ENCODE measurements at places on chromosomes 6 and 20. TPM values are rescaled to one million over a fixed set of nuclear protein-coding genes. Genes with fewer than 3 reads are reported as not detected.

DNA sequence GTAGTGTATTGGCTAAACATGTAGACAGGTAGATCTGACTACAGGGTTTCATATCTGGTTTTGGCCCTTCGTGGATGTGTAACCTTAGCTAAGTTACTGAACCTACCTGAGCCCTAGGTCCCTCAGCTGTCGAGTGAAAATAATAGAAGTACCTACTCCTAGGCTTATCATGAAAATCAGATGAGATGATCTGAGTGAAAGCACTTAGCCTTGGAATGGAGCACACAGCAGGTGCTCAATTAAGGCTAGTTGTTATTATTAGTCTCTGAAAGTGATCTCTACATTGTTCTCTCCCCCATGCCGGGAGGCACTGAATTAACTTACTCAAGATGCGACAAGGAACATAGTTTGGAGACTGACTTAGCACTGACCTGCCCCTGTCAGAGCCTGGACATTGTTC, 174.7 kb upstream of the ZNF217 start:
- no peaks in the 10 kb centered on the region for H3K4me1 ChIP-seq
- H3K27me3 ChIP-seq: no peaks in the 10 kb centered on the region
- DNase-seq: no peak
- no peak overlapping the region for H3K4me3 ChIP-seq

DNA sequence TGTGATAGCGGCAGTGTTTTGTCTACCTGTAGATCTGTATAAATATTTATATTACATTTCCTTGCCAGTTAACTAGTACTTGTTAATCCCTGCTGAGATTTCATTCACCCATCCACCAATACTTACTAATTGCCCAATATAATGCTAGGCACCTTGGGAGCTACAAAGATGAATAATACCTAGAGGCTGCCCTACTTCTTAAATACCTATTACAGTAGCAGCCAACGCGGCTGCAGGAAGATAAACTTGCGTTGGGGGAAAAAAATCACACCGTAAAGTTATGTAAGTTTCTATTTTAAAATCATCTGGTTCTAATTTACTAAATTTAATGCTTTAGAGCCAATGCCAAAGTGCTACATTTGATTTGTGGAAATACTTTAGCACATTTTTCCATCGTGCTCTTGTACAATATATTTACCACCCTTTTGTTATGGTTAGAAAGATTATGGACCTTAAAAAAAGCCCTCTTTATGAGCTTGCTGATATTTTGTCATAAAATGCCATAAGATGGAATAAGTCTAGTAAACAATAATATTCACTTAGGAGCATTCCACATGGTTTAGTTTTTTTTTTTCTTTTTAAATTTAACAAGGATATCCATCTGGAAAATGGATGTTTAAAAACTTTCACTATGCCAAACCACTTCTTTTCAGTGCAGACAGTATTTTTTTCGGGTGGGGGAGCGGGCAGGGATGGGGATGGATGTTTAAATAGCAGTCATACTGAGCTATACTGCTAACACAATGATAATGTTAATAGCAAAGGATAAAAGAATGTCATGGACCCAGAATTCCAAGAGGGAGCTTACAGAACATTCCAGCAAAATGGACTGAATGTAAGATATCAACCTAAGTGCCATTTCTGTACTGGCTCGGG, 13.2 kb upstream of the NEDD9 start:
- no peaks in the 10 kb centered on the region for H3K27me3 ChIP-seq
- DNase-seq: no peak
- H3K27ac ChIP-seq: no peak overlapping the region
- H3K4me3 ChIP-seq: no peak overlapping the region

- DNase-seq: no peak
- H3K4me3 ChIP-seq: no peak overlapping the region
- no peaks in the 10 kb centered on the region for H3K36me3 ChIP-seq
- H3K27me3 ChIP-seq: no peaks in the 10 kb centered on the region
These were observed 39.0 kb downstream of the MYT1 start for GRCh38 chr20:64203037-64203777.

DNA sequence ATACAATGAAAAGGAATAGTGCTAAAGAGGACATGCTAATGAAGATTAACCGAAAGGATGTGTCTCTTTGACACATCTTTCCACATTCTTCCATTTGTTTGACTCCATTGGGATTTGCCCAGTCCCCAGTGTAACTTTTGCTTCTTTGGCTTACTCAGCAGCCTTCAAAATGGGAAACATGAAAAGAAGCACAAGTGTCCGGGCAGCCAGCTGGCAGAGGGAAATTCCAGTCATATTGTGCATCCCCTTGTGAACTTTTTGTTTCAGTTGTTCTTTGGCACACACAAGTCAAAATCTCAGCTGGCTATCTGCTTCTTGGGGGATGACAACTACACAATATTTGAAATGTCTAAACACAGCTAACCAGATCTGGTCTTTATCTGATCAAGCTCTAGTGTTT, 157.4 kb downstream of the OGFRL1 start:
- H3K4me1 ChIP-seq: no peaks in the 10 kb centered on the region
- peak overlapping the region; percentile 29 for H3K27ac ChIP-seq
- H3K36me3 ChIP-seq: no peaks in the 10 kb centered on the region
- H3K27me3 ChIP-seq: no peaks in the 10 kb centered on the region
- no peak overlapping the region for H3K4me3 ChIP-seq
- DNase-seq: no peak

- no peaks in the 10 kb centered on the region for H3K36me3 ChIP-seq
- no peak overlapping the region for H3K4me3 ChIP-seq
- no peak for DNase-seq
- H3K27ac ChIP-seq: no peak overlapping the region
These were observed 1090.3 kb downstream of the HACE1 start for GRCh38 chr6:103769431-103769830.

GRCh38 chr6:159080217-159080976, 35.6 kb upstream of the TAGAP start:
- no peaks in the 10 kb centered on the region for H3K27me3 ChIP-seq
- peak overlapping the region; percentile 57 for H3K27ac ChIP-seq

DNA sequence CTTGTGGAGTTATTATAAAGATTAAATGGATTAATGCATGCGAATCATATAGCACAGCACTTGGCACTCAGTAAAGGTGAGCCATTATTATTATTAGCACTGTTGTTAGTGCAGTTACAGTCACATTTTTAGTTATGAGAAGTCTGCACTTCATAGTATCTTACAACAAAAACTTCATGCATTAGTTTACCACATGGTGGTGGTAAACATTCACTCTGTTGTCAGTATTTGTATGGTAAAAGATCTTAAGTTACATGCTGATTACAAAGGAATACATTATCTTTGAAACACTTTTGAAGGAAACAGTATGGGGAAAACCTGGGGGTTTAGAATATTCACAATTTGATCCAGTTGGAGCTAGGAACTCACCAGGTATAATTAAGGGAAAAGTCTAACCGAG, 20.8 kb downstream of the TMEM14A start:
- H3K4me3 ChIP-seq: no peak overlapping the region
- DNase-seq: no peak
- no peaks in the 10 kb centered on the region for H3K4me1 ChIP-seq
- H3K27me3 ChIP-seq: no peaks in the 10 kb centered on the region
- H3K36me3 ChIP-seq: peaks cover 5% of the 10 kb centered on the region
- no peak overlapping the region for H3K27ac ChIP-seq

- no peak for DNase-seq
- H3K27me3 ChIP-seq: no peaks in the 10 kb centered on the region
- H3K36me3 ChIP-seq: peaks cover 33% of the 10 kb centered on the region
- no peak overlapping the region for H3K4me3 ChIP-seq
- peaks cover 16% of the 10 kb centered on the region for H3K4me1 ChIP-seq
These were observed 13.9 kb upstream of the HELZ2 start for GRCh38 chr20:63587776-63588591.

DNA sequence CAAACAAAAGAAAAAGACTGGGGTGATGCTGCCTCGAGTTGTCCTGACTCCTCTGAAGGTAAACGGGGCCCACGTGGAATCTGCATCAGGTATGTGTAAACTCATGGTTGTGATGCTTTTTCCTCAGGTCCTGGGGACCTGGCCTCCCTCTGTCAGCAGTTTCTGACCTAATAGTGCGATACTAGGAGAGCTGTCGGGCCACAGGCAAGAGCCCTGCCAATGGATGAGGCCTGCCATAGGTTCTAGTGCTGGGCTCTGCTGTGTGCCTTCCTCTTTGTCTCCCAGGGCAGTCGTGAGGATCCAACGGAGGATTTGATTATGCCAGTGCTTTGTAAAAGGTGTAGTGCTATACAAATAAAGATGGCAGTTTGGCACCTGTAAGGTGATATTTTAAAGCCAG, 71.2 kb downstream of the ASXL1 start:
- H3K4me1 ChIP-seq: no peaks in the 10 kb centered on the region
- H3K27ac ChIP-seq: no peak overlapping the region
- no peaks in the 10 kb centered on the region for H3K27me3 ChIP-seq
- DNase-seq: no peak
- H3K36me3 ChIP-seq: peaks cover 64% of the 10 kb centered on the region
- no peak overlapping the region for H3K4me3 ChIP-seq

DNA sequence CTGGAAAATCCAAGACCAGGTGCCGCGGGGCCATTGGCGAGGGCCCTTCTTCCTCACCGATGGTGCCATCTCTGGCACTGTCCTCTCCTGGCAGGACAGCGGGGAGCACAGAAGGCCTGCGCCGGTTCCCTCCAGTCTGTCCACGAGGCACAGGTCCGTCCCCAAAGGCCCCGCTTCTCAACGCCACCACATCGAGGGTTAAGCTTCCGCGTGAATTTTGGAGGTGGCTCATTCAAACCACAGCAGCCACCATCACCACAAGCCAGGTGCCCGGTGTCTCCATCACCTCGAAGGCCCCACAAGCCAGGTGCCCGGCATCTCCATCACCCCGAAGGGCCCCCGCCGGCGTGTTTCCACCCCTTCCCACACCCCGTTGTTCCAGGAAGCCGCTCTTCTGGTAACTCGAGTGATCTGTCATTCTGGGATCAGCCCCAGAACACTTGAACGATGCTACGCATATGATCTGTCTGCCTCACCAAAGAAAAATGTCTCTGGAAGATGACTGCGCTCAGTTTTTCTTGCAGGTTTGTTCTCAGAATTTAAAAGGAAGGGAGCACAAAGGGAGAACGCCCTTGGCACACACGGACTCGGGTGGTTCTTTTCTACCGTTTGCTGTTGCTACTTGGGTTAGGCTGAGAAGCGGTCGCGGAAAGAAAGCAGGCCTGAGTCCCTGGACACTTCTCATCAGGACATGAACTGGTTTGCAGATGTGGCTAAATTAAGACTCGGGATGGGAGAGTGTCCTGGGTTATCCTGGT, 9.9 kb upstream of the KIF25 start:
- no peak for DNase-seq
- no peaks in the 10 kb centered on the region for H3K36me3 ChIP-seq
- no peaks in the 10 kb centered on the region for H3K4me1 ChIP-seq
- H3K4me3 ChIP-seq: no peak overlapping the region

DNA sequence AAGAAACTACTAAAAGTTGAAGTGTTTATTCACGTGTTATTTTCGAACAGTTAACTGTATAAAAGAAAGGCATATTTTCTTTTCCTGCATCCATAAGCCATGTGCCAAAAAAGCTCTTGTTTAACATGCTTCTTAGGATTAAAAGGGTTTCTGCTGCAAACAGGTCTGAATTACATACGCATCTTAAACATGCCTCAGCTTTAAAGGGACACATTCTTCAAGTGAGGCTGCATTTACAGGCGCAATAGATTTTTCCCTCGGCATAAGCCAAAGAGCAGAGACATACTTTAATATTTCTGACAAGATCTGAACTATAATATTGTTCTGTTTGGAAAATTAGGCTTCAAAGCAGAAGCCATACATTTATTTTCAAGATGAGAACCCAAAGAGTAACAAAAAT, 39.4 kb downstream of the PDE7B start:
- no peak overlapping the region for H3K4me3 ChIP-seq
- no peaks in the 10 kb centered on the region for H3K4me1 ChIP-seq
- DNase-seq: no peak
- H3K36me3 ChIP-seq: no peaks in the 10 kb centered on the region
- H3K27ac ChIP-seq: no peak overlapping the region
- no peaks in the 10 kb centered on the region for H3K27me3 ChIP-seq

GRCh38 chr6:36906539-36907325, 21.0 kb downstream of the C6orf89 start:
- H3K27ac ChIP-seq: no peak overlapping the region
- DNase-seq: no peak
- H3K4me1 ChIP-seq: peaks cover 4% of the 10 kb centered on the region

DNA sequence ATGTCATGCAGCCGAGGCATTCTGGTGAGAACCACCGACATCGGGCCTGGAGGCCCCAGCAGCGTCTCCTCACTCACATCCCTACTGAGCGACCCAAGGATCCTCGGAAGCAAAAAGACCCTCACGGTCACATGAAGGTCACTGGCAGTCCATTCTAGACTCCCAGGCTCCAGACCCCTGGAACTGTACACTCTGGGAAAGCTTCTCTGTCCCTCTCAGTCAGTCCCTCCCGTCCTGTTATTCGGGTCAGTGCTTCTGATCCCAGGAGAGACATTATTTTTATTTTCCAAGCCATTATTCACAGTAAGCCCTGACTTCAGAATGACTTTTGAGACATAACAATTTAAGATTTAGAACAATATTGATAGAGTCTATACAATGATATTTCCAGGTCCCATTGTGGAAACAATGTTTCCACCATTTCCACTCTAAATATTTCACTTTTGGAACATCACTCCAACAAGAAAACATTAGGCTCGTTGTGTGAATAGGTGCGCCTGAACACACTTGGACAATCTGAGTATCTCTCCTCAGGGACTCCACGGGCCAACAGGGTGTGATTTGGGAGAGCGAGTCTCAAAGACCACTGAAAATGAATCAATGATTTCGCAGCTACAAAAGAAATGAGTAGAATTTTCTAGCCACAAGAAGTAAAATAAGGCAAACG, 199.7 kb downstream of the SOD2 start:
- no peaks in the 10 kb centered on the region for H3K36me3 ChIP-seq
- no peaks in the 10 kb centered on the region for H3K4me1 ChIP-seq
- no peak for DNase-seq
- no peak overlapping the region for H3K4me3 ChIP-seq
- H3K27ac ChIP-seq: no peak overlapping the region
- no peaks in the 10 kb centered on the region for H3K27me3 ChIP-seq

The PRICKLE4 gene
- total RNA-seq: 5.4 TPM

The TBXT gene
- total RNA-seq: not detected

The SYNDIG1 gene
- total RNA-seq: 1.6 TPM

The KCNK5 gene
- total RNA-seq: 4.2 TPM

The FGD2 gene
- total RNA-seq: 316 TPM

The CTCFL gene
- not detected for total RNA-seq

The SCRT2 gene
- total RNA-seq: not detected

The IL17F gene
- total RNA-seq: not detected

The PSORS1C1 gene
- total RNA-seq: 0.76 TPM

The PRSS35 gene
- total RNA-seq: not detected

The BHLHE23 gene
- not detected for total RNA-seq

The ZC2HC1B gene
- total RNA-seq: 0.49 TPM

The CST7 gene
- 220 TPM for total RNA-seq

All from spleen (tissue), 13 donors.